GF-D8 (cell line): ENCODE measurements at places on chromosomes 11 and 22.

- no peak for DNase-seq
These were observed 90.3 kb downstream of the TMPRSS5 start for GRCh38 chr11:113615773-113616172.

DNA sequence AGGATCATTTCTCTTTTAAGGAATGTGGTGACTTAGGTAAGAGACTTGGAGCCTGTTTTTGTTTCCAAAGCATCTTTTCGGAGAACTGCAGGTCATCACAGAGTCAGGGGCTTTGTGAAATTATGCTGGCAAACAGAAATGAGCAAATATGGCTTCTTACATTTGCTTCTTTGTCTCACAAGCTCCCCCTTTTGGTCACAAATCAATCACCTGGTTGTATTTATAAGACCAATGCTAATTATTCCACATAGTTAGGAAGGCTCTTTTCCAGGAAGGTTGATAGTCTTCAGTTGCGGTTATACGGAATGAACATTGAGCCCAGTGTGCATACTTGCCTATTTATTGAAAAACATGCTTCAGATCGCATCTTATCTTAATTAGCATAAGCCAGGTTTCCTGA, 34.6 kb upstream of the CEP126 start:
- DNase-seq: peak; percentile 42

- no peak for DNase-seq
These were observed 51.6 kb upstream of the GDPD4 start for GRCh38 chr11:77353131-77353530.

- DNase-seq: no peak
These were observed 15.5 kb upstream of the TFIP11 start for GRCh38 chr22:26527574-26528465.

DNA sequence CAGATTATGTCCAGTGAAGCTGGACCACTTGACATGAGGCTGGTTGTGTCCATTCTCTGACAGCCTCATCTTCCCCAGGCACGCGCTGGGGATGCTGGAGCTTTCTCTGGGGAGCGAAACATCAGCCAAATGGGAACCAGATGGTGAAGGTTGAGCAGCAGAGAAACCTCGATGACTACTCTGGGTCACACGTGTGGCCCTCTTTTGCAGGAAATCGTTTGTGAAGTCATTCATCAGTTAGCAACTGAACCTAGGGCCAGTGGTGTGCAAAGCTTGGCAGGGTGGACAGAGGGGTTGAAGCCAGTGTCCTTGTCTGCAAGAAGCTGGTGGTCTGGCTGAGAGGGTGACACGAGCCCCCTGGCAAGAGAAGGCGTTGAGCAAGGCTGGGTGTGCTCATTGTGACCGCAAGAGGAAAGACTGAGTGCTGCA, 109.8 kb downstream of the ZBTB16 start:
- peak; percentile 59 for DNase-seq

GRCh38 chr11:130220311-130221035, 60.9 kb downstream of the ST14 start:
- no peak for DNase-seq
